ENCODE measurements at places on chromosomes 4 and X.

DNA sequence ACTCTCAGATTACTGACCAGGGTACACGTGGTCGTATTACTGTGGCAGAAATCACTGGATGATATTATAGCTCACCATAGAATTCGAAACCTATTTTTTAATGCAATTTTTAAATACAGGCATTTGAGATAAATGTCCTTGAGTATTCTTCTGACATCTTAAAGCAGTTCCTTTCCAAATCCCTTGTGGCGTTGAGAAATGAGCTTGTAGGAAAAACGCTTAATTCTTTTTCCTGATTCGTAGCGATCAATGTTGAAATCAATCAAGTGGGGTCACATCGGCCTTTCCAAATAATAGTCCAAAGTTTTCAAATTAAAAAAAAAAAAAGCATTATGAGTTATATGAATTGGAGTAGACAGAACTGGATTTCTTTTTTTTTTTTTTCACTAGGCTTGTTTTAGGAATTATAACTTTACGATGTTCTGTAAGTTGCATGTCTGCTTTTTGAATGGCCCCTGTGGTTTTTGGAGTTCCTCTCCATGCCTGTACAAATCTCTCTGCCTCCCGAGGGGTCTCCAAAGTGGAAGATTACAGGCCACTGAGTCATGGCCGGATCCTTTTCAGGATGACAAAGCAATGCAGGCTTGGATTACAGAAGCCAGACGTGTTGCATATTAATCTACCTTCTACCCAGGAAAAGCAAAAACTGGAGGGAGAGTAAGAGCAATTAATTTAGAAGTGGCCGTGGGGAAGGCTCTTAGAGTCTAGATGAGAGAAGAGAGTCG, 226.1 kb downstream of the SHOX start:
- DNase-seq, result no peak

DNA sequence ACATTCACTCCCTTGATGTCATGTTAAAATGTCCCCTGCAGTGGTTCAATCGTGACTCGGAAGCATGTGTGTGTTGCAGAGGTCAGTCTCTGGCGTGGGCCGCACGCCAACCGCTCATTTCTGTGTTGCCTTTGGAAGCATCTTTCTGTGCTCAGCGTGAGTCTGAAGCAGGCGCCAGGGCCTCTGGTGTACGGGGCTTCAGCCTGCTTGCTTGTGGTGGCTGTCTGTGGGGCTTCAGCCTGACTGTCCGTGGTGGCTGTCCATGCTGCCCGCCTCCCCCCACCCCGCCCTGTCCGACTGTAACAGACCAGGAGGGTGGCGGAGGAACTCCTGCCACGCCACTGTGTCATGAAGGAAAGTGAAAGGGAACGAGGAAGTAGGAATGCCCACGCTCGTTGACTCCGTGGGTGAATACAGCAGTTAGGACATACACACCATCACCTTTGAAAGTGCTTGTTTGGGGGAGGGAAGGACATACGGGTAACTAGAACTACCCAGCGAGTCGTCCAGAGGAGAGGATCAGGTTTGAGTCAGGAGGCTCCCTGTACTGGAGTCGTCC, 14.7 kb upstream of the CLCN4 start:
- DNase-seq, result no peak

- DNase-seq, result peak; percentile 29
These were observed 20.5 kb downstream of the SLC25A5 start for GRCh38 chrX:119488749-119489148.

- no peak for DNase-seq
These were observed 228.1 kb downstream of the ZNF674 start for GRCh38 chrX:46317163-46317562.

GRCh38 chrX:38699696-38700095, 101.6 kb upstream of the MID1IP1 start:
- no peak for DNase-seq

DNA sequence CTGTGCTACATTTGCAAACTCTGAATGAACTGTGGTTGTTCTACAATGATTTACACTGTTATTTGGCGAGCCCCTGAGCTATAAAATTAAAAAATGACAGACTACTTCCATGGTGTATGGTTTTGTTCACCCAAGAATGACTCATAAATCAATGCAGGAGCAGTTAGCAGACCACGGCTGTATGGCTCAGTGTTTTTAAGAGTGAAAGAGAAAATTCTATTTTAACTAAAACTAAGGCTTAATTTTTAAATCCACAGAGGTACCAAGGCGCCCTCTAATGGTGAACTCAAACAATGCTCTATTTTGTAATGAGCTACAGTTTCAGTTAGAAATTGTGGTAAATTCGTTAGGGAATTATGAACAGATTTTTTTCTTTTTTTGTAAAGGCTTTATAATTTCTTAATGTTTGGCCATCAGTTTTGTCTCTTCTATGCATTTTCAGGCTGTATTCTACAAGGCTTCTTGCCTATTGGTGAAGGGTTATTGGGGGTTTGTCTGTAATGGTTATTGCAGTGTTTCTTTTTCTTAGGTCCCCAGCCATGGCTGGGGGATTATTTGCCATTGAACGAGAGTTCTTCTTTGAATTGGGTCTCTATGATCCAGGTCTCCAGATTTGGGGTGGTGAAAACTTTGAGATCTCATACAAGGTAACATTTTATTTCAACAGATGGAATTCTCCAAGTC, 32.5 kb downstream of the HMGB2 start:
- no peak for DNase-seq

DNA sequence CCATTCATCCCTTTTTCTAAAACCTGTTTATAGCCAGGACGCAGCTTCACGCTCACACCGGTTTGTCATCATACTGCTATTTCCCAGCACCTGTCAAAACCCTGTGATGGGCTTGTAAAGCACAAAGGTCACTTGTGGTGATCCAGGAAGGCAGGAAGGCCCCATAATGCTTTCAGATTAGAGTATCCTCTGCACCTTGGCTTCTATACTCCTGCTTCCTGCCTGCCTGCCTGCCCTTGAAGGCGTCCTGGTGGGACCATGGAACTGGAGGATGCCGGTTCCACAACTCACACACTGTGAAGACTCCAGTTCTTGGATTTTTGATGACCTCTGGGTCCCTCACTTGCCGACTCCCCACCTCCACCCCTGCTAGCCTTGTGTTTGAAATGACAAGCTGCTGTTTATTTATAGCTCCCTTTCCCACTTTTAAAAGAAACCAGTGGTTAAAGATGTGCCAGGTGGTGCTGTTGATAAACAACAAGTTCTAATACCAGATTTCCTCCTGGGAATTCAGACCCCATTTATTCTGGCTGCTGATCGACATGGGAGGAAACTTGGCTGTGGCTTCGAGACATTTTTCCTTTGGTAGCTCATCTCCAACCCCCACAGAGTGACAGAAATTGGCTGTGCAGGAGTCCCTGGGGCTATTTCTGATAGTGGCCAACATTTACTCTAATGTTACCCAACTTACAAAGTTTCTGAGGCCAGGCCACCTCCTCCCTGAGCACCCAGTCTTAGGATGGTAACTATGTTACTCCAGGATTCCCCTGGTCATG, 211.5 kb downstream of the KDR start:
- DNase-seq, result no peak

GRCh38 chr4:140252141-140252741, 98.3 kb upstream of the MAML3 start:
- no peak for DNase-seq

DNA sequence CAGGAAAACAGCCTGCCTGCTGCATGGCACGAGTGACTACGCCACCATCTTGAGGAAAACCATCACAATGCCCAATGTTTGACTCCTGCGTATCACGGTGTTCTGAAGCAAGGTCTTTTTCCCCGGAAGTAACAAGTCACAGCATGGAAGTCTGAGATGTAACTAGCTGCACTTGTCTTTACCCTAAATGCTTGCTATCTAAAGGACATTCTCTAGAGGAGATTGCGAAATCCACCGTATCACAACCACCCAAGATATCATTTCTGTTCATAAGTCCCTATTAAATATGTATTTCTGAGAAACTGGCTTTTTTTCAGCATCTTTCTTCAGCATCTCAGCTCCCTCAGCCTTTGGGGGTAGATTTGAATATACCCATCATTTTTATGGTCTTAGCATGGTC, 1565.1 kb downstream of the ARAP2 start:
- no peak for DNase-seq

- no peak for DNase-seq
These were observed 82.2 kb downstream of the SLC9A7 start for GRCh38 chrX:46676399-46677356.

GRCh38 chr4:124722071-124722470, 9.5 kb upstream of the ANKRD50 start:
- DNase-seq, result no peak

DNA sequence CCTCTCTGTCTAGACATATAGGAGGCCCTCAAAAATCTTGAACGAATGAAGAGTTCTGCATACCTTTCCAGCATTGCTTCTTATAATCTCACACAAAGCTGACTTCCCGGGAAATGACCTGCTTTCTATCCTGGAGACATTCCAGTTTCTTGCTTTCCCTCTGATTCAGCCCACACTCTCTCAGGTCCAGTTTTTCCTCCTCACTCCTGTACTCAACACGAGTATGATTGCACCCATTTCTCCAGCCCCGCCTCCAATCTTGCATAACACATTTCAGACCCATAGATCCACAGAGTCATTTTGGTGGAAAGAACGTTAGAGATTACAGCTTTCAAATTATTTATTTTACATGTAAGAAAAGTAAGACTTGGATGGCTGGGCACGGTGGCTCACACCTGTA, 127.5 kb upstream of the TLR3 start:
- DNase-seq, result no peak

DNA sequence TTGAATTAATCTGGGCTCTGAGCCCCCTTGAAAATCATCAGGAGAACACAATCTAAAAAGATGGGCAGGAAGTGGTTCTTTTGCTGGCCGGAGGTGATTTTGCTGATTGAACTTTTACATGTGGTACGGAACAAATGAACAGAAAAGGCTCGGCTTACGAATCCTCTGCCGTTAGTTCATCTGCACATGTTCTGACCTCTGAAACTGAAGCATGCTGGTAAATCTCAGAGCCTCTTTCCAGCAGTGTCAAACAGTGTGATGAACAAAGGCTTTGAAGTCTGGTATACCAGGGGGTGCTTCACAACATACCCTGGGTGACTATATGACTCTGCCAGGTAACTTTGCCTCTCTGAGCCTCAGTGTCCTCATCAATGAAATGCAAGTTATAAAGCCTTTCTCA, 194.2 kb upstream of the C1QTNF7 start:
- no peak for DNase-seq

- DNase-seq, result no peak
These were observed 127.1 kb downstream of the RBM46 start for GRCh38 chr4:154908168-154908567.

DNA sequence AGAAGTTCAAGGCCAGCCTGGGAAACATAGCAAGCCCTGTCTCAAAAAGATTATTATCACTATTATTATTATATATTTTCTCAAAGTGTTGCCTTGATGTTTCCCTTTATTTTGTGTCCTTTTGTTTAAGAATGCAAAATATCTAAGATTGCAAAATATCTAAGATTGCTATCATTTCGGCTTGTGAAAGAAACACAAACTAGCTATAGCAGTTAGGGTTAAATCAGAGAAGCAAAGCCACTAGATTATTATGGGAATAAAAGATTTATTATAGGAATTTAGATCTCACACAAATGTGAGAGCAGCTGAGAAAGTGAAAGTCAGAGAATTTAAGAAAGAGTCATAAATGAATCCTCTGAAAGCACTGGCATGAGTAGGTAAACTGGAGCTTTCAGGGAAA, 18.0 kb upstream of the TMEM184C start:
- no peak for DNase-seq

DNA sequence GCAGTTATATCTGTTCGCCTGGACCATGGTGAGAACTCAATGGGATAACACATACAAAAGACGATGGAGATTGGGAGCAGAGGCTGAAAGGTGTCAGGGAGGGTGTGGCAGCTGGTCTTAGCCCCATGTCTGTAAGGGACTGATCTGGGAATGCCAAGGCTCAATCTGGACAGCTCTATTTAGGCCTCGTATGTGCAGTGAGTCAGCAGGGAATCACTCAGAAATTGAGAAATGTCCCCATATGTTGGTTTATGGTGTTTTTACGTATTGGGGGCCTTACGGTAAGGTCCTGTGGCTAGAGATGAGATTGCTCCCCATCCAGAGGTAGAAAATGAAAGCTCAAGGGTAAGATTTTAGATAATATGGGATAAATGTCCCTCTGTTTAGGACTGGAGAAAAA, 71.4 kb upstream of the TTC29 start:
- no peak for DNase-seq

DNA sequence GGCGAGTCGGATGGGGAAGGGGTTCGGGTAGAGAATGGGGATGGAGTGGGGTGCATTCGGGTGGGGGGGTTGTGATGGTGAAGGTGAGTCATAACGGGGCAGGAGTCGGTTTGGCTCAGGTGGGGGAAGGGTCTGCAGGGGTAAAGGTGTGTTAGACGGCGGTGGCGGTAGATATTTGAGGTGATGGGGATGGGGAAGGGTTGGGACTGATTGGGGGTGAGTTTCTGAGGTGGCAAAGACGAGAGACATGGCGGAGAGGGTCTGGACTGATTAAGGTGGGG, 738 bp downstream of the SYP start:
- DNase-seq, result no peak

DNA sequence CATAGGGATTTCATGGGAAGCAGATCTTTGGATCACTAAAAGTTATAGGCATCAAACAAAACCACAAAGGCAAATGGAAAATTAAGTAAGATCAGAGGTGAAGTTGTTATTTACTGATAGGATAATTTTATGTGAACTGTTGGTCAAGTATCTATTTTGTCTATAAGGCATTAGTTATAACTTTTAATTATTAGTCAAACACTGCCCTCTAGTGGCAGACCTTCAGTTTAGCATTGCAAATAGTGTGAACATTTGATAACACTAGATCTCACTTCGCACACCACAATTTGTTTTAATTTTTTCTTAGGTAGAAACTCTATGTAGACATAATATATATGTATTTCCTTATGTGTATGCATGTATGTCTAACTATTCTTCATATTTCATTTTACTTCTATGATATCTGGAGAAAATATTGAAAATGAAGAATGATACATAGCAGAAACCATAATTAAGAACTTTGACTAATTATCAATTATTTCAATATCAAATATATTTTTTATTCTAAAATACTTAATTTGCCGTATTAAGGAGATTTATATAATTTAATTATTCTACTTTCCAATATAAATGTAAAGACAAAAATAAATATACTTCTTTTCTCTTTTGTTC, 214.5 kb upstream of the TACR3 start:
- no peak for DNase-seq

- DNase-seq, result no peak
These were observed 262.0 kb downstream of the IL15 start for GRCh38 chr4:141898346-141898745.

GRCh38 chr4:109486007-109486406, 52.4 kb downstream of the SEC24B start:
- no peak for DNase-seq

Measured in activated CD4-positive, alpha-beta T cell treated with anti-CD3 and anti-CD28 coated beads, Interleukin-2, amount 50 U/mL, for 4 hours (primary cell).